NCI-H1417 (cell line): ENCODE measurements at places on chromosomes 16 and 17.

GRCh38 chr16:1288813-1289476 lies 20.5 kb upstream of the UBE2I start:
- peak; percentile 26 for DNase-seq

DNA sequence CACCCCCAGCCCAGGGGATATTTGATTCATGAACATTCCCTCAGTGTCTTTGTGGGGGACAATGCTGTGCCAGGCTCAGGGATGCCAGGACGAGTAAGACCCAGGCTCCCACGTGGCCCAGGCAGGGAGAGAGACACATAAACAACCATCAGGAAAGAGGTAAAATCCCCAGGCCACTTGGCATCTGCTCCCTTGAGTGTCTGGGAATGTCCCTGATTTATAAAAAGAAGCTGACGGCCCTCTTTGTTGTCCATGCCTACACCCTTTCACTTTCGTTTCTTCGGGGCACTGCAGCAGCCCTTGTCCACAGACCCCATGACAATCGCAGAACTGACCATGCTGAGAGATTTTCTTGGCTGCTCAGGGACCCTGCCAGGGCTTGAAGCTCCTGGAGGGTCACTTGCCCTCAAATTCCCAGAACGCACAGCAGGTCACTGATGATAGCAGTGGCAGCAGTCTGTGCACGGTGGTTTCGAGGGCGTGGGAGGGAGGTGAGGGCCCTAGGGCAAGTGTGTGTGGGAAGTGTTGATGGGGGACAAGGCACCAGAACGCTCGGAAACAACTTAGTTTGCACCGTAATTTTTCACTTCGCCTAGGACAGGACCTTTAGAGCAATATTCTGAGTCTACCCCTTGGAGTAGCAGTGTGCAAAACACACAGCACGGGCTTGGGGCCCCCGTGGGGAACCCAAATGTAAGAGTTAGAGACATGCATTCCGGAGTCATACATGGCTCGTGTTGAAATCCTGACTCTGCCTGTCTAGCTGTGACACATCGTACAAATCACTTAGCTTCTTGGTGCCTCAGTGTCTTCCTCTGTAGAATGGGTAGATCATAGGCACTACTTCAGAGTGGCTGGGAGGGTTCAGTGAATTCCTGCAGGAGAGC lies 4.7 kb downstream of the NOD2 start:
- no peak for DNase-seq

GRCh38 chr16:2244926-2245795 lies 6.2 kb downstream of the ECI1 start:
- DNase-seq: no peak

DNA sequence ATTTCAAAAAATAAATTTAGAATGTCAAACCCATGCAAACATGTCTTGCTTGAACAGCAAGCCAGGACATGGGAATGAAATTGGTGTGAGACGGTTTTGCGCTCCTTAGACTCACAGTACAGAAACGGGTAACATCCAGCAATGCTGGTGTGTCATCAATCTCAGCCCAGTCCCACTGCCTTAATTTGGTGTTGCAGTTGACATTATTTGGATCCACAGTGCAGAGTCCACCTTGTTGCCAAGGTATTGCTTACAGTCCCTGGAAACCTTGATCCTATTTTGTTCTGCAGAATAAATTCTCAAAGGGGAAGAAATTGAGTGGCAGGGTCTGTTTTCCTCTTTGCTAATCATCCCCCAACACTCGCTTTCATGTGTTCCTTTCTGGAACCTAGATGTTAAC lies 311.6 kb upstream of the MON1B start:
- no peak for DNase-seq

- DNase-seq: peak; percentile 50
These were observed 526 bp downstream of the KIAA0513 start for GRCh38 chr16:85027958-85028684.

- DNase-seq: no peak
These were observed 8.6 kb downstream of the KRT10 start for GRCh38 chr17:40813804-40814203.

DNA sequence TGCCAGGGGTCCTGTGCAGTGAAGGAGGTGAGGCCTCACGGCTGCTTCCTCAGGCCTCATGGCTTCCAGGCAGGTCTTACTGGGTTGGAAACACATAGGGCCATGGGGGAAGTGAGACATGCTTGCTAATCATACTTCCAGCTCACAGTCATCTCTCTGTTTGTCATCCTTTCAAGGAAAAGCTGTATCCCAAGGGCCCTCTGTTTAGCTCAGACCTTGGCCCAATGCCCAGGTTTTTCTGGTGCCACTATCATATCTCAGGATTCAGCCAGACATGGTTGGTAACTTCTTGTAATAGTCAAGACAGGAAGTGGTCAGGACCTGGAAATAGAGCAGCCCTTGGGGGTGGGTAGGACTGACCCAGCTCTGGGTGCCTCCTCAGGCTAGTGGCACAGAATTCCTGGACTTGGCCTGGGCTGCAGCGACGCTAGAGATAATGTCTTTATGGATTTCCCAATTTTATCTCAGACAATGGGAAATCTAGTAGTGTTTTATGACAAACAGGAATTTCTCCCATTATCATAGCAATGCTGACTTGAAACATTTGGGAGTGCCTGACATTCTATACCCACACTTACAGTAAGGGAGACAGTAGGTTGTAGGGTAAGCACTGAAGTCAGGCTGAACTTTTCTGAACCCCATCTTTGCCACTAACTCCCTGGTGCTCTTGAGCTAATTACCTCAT lies 13.5 kb upstream of the ITGB3 start:
- peak; percentile 46 for DNase-seq

DNA sequence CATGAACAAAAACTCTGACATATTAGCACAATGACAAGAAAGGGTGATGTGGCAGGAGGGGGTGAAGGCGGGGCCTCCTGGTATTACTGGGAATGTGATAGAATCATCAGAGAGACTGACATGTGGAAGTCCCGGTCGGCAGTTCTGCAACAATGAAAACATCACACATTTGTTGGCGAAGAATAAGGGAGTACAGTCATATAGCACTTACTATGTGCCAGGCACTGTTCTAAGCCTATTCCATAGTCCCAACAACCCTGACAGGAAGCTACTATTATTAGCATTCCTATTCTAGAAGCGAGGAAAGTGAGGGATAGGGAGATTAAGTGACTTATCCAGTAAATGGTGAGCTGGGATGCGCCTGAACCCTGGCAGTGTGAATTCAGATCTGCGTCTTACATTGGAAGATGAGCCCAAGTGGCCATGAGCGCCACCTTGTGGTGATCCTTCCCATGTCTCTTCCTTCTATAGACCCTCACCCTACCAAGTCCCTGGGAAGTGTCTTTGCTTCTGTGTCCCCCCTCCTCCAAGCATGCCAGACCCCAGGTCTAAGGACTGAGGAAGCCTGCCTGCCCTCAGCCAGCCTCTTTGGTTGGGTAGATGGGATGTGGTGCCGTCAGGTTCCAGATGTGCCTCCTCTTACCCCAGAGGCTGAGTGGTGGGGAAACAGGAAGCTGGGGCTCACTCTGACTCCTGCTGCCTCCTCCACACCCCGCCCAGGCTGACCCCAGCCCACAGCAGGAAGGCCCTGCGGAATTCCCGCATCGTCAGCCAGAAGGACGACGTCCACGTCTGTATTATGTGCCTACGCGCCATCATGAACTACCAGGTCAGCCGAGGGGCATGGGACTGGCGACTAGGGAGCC lies 14.0 kb downstream of the FMNL1 start:
- peak; percentile 26 for DNase-seq

DNA sequence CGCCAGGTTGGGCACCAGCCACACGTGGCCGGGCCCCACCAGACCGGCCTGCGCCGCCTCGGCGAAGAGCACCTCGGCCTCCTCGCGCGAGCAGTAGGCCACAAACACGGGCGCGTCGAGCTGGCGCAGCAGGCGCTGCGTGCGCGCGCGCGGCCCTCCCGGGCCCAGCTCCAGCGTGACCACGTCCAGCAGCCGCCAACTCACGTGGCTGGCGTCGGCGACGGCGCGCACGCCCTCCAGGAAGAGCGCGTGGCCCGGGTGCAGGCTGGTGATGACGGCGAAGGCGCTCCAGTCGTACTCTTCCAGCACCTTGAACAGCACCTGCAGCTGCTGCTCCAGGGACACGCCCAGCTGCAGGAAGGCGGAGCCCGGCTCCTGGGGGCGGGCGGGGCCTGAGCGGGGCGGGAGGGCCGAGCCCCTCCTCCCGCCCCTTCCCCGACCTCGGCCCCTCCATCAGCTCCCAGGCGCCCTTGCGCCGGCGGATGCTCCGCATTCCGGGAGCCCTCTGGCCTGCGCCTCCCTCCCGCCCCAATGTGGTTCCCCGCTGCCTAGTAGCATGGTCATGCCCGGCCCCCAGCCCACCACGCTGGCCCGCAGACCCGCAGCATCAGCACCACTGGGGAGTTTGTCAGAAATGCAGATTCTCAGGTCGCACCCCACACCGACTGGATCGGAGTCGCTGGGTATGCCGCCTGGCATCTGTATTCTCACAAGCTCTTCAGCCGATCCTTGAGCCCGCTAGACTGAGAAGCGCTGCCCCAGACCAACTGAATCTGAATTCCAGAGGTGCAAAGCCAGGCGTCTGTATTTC lies 7.2 kb downstream of the GRIN2C start:
- DNase-seq: no peak

DNA sequence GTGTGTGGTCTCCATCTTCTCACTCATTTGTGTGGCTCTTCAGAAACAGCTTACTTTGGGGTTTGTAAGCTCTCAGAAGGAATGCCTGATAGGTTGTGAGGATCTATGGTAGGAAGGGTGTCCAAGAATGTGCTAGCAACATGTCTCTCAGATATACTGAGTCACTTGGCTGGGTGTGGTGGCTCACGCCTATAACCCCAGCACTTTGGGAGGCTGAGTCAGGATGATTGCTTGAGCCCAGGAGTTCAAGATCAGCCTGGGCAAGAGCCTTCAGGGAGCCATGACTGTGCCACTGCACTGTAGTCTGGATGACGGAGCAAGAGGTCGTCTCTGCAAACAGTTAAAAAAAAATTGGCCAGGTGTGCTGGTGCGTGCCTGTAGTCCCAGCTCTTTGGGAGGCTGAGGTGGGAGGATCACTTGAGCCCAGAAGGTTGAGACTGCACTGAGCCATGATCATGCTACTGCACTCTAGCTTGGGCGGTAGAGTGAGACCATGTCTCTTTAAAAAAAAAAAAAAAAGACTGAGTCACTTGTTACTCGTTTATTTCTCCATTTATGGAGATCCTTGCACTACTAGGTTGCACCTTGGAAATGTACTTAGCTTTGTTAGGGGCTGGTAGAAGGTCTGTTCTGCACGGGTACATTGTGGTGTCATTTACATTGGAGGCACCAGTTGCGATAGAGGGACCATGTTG lies 232.0 kb downstream of the SNX29 start:
- no peak for DNase-seq

DNA sequence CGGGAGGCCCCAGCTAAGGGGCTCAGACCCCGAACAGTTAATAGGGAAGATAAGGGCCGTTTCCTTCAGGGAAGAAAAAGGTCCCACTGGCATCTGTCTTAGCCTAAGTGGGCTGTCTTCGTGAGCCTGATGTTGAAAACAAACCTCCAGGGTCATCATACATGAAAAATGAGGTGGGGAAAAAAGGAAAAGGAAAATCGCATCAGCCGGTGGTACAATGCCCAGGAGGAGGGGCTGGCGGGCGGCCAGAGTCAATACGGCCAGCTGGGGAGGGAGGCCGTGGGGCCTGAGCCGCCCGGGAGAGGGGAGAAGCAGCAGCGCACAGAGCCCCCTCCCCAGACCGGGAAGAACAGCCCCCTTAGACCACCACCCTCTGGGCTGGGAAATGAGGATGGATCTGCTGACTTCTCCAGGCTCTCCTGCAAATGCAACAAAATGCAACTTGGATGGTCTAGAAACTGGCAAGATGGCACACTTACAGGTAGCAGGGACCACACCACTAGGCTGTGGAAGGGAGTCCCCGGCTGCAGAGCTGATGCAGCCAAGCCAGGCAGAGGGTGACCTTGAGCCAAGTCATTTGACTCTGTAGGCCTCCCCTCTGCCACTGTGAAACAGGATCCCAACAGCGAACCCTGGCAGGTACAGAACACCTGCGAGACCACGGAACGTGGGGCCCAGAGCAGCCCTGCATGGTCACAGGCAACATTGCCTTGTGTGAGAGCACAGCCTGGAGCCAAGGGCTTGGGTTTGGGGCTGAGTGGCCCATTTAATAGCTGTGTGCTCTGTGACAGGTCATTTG lies 448.5 kb downstream of the SOX9 start:
- no peak for DNase-seq

DNA sequence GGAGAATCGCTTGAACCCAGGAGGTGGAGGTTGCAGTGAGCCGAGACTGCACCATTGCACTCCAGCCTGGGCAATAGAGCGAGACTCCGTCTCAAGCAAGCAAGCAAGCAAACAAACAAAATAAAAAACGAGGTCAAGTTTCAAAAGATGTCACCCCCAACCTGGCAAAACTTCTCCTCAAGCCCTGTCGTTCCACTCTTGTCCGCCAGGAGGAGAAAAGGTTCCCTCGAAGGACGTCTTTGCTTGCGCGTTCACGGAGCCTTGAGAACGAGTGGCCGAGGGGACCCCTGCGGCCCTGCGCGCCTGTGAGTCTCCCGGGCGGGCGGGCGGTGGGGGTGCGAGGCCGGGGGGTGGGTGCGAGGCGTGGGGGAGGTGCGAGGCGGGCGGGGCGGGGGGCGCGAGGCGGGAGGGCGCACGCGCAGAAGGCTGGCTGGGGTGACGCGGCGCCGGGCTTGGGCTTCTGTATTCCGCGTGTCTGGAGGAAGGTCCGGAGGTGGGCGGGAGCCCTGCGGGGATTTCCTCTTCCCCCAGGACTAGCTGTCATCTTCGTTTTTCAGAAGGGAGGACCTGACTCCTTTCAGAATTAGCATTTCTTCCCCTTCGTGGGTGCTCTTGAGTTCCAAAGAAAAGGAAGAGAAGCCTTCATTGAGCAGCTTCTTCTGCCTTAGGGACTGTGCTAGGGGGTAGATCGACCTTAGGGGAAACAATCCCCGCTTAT lies 3.7 kb downstream of the SLC52A1 start:
- peak; percentile 72 for DNase-seq

DNA sequence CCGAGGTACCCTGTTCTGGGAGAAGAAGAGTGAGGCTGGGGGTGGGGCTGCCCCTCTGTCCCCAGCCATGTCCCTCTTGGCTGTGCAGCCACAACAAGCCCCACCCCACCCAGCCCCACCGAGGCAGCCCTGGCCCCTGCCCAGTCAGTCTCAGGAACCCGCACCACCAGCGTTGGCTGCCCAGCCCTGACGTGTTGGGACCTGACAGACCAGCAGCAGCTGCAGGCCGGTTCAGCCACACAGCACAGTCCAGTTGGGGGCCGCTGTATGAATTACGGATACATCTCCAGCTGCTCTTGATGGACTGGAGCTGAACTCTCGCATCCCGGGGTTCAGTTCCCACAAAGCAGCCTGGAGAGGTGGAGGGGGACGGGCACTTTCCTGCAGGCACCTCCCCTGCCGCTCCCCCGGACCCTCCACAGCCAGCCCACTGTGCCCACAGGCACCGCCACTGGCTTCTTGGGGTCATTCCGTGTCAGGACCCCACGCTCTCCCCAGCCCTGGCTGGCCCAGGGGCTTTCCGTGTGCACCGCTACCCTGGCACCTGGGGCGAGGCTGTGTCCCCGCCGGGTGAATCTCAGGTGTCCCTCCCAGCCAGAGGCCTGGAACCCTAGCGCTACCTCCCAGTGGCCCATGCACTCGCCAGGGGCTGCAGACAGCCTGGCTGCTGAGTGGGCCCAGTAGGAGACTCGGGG lies 7.1 kb downstream of the CDH15 start:
- DNase-seq: no peak
